ENCODE measurements at places on chromosomes 16 and 17.

- peak; percentile 27 for DNase-seq
Measured at GRCh38 chr17:40310882-40311391, 2.0 kb downstream of the RARA start.

GRCh38 chr17:68103148-68103547 lies 67.6 kb downstream of the KPNA2 start:
- DNase-seq: no peak

- peak; percentile 54 for DNase-seq
Measured at GRCh38 chr16:11586378-11586855, 302 bp downstream of the LITAF start.

GRCh38 chr17:15323131-15323530 lies 18.3 kb downstream of the TEKT3 start:
- DNase-seq: peak; percentile 70

- no peak for DNase-seq
Measured at GRCh38 chr17:77889135-77889505, 69.4 kb upstream of the TNRC6C start.

All from psoas muscle (tissue), 8 donors.